Activated CD4-positive, CD25-positive, alpha-beta regulatory T cell (primary cell): ENCODE measurements at places on chromosomes 1 and 21.

DNA sequence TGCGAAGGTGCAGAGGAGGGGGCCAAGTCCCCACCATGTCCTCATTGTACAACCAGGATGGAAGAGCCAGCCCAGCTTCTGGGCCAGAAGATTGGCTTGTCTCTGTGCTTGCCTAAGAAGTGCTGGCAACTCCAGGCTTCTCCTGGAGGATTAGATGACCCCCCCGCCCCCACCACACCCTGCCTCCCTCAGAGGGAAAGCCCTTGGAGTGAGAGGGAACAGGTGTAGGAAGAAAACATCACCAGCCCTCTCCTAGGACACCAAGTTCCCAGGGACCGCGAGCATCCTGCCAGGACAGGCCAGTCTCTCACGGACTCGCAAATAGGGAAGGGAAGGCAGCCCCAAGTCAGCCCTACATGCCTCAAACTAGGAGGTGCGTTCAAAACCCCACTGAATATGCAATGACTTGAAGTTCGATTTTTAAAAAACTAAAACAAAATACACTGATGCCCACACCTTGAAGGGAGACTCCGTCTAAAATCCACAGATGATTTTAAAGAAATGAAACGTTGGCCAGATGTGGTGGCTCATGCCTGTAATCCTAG, 20.7 kb upstream of the SLC25A33 start:
- no peak for DNase-seq

DNA sequence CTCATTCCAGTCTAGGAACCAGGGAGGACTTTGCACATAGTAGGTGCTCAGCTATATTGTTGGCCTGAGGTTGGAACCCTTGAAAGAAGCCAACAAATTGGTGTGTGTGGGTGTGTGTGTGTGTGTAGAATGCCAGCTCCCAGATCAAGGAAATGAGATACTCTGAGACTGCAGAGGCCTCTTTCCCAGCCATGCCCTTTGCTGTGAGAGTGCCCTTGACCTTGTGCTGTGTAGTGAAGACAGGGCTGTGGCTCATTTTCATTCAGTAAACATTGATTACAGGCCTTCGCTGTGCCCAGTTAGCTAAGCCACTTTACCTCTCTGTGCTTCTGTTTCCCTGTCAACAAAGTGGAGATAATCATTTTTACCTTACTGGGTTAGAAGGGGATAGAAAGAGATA, 3.2 kb downstream of the CYP4B1 start:
- DNase-seq, result no peak

- DNase-seq, result no peak
Measured at GRCh38 chr1:5375481-5375880, 616.7 kb downstream of the NPHP4 start.

GRCh38 chr1:19140465-19140864, 69.6 kb downstream of the UBR4 start:
- no peak for DNase-seq

DNA sequence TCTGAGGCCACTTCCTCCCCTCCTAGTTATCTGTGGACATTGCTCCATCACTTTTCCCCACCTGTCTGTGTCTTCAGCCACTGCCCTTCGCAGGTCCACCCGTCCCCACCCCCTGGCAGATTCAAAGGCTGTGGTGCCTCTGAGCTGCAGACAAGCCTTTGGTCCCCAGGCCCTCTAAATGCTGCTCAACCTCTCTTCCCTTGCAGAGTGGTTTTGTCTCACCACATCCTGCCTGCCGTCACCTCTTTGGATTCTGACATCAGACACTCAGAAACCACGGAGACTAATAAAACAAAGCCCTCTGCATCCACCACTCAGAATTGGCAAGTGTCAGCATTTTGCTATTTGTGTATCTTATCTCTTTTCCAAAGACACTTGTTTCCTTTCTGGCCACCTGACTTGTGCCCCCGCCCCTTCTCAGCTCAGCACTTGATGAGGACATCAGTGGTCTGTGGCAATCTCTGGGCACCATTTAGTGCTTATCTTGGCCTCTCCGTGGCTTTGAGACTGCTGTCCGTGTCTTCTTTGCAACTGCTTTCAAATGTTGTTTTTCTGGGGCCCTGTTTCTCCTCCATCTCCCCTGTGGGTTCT, 7.7 kb downstream of the CNIH3 start:
- DNase-seq, result no peak

- DNase-seq, result no peak
Measured at GRCh38 chr1:29806646-29807319, 570.5 kb downstream of the PTPRU start.

DNA sequence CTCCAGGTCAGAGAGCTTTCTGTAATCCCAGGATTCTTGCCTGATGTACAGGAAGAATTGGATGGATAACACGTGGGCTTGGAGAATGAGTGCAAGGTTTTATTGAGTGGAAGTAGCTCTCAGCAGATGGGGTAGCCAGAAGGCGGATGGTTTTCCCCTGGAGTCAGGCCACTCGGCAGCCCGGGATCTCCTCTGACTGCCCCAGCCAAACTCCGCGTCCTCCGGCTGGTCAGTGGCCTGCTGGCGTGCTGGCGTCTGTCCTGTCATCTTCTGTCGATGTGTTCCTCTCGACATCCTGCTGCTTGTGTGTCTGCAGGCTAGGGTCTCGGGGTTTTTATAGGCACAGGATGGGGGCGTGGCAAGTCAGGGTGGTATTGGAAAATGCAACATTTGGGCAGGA, 27.4 kb upstream of the GJA9 start:
- DNase-seq, result no peak

GRCh38 chr1:237396426-237396825, 354.4 kb downstream of the RYR2 start:
- DNase-seq, result no peak

DNA sequence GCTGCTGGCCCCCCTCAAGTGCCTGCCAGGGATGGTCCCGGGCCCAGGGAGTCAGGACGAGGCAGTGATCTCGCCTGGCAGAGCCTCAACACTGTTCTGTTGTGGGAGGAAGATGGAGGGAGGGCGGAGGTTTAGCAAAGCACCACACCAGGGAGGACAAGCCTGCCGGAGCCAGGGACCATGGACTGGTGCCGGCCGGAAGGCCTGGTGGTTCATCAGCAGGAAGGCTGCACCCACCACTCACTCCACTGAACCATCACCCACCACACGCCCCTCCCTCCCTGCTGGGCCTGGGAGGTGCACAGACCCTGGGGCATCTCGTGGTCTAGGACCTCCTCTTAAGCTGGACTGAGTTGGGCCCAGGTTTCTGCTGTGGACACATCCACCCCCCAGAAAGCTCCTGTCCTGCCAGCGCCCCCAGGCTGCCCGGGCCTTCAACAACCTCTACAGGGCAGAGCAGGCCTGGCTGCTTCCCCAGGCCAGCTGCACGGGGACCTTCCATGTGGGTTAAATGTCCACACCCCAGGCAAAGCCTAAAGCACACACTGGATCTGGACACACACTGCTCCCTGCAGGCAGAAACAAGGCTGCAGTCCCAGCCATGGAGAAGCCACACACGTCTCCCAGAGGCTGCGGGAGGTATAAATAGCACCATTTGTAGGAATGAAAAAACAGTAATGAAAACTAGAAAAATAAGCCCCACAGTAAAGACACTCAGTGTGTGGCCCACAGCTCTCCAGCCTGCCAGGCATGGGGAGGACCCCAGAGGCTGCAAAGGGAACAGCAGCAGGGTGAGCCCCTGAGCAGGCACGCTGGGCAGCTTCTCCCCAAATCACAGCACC, 10.4 kb upstream of the TMEM240 start:
- DNase-seq, result no peak

DNA sequence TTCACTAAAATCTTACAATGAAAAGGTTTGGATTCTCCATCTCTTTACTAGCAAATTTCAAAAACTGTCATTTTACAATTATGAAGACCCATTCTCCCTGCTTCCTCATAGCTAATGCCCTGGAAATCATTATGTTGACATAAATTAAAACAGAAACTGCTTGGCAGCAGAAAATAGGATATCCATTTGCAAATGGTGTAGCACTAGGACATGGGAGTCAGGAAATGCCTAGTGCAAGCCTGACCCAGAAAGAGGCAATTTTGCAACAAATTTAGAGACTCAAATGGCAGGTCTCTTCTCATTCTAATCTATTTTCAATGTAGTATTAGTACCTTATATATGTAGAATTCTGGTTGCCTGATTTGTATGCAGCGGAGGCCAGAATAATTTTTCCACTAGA, 2.2 kb downstream of the GBP5 start:
- DNase-seq, result no peak

- no peak for DNase-seq
Measured at GRCh38 chr21:27371115-27371974, 404.5 kb upstream of the ADAMTS5 start.

DNA sequence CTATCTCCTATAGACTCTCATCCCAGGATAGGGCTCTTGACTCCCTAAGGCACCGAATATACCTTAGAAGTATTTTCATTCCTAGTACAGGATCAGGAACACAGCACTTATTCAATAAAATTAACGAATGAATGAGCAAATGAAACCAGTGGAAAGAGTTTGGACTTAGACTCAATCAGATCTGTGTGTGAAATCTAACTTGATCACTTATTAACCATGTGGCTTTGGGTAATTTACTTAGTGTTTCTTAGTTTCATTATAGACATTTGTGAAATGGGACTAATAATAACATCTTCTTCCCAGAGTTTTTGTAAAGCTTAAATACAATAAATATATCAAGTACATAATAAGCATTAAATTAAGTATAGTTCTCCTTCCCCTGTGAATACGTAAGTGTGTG, 230.1 kb downstream of the ADGRL2 start:
- no peak for DNase-seq

DNA sequence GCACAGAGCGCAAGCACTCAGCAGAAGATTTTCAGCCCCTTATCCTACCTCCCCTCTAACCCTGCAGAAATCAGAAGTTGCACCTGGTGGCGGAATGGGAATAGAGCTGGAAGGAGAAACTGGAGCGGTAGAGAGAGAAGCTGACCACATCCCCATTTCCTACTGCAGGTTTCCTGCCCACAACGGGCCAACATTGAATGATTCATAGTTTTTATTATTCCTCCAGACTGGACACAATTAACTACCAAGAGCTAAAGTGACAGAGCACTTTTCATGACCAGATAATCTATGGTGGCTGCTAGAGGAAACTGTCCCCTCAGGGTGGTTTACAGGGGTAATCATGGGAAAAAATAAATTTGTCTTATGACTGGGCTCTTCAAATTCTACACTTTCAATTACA, 21.3 kb upstream of the LRRC8D start:
- no peak for DNase-seq

DNA sequence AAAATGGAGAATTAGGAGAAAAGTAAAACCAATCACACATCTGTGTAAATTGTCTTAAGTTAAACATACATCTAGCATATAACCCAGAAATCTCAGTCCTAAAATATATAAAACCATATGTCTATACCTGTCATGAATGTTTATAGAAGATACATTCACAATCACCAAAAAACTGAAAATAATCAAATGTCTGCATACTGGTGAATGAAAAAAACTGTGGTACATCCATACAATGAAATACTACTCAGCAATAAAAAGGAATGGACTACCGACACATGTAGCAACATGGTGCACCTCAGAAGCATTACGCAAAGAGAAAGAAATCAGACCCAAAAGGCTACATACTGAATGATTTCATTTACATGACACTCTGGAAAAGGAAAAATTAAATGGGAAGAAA, 47.7 kb upstream of the SEC16B start:
- no peak for DNase-seq

- no peak for DNase-seq
Measured at GRCh38 chr1:78351551-78352216, 139.1 kb upstream of the PTGFR start.

GRCh38 chr1:150165622-150166612, 16.2 kb downstream of the PLEKHO1 start:
- DNase-seq, result no peak

GRCh38 chr1:232901255-232901654, 49.2 kb upstream of the NTPCR start:
- DNase-seq, result no peak

DNA sequence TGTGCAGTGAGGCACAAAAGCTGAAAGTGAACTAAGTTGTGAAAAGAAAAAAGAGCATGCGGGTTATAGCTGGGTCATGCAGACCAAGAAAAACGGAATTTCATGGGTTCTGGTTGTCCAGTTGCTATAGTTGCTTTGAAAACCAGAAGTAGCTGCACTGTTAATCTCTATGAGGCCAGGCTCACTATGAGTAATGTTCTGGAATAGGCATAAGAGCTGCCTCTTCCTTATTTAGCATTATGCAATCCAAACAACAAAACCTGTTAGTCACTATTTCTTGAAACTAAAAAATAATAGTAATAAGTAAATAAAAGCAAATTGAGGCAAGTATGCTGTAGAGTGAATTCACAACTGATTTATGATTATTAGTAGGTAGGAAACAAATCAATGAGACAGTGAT, 1383.7 kb downstream of the MRPL39 start:
- DNase-seq, result no peak
